ENCODE measurements at places on chromosomes 2 and 18.

DNA sequence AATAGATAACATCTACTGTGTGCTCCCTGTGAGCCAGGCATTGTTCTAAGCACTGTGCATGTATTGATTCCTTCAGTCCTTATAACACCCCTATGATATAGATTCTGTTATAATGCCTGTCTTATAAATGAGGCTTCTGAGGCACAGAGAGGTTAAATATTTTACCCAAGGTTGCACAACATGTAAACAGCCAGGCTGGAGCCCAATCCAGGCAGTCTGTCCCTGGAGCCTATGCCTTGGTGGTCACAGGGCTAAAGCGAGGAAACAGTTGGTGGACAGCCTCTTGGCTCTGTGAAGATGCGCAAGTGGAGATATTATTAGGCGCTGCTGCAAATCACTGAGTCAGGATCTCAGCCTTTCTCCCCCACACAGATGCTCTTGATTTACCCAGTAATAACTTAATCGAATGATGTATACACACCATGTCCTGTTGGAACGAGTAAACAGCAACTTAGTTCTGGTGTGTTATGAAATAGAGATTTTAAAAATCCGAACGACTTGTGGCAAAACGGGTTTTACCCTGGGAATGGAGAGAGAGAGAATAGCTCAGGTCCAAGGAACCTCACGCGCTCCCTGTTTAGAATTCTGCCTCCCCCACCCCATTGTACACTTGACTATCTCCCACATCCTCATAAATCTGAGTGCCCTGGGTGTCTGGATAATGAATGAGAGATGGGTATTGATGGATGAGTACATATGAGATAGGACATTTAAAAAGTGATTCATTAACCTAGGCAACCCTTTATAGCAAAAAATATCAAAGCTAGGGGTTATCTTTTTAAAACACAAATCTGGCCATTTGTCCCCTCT is 231.9 kb downstream of the BCL2 start:
- no peak for DNase-seq

DNA sequence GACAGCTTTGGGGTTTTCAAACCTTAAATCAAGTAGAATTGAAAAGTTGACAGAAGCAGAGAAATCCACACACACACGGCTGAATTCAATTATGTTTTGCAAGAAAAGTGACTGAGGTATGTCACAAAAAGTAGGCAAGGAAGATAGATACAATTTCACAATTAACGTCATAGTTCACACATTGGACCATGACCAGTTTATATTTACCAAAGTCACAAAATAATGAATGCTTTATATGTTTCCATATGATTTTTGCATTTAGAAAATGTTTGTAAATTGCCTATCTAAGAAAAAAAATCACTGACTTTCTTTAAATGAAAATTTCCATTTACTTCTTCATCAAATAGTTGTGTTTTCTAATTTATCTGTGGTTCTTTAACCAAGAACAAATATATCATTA is 29.4 kb upstream of the ZNF516 start:
- DNase-seq, result no peak

DNA sequence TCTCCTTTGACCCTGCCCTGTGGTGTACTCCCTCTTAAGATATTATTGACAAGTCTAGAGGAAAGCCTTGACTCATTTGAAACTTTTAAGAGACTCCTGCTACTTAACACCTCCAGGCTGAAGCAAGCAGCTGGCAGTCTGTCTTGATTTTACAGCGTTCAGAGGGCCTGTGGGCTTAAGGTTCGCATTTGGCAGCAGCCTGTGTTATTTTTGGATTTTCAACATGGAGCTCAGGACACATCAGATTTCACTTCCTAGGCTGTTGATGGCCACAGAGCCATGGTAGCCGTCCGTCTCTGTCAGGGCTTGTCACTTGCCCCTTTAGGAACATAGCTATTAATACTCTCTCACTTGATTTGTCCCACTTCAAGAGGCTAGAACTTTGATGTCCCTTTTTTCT is 73.6 kb downstream of the VWA3B start:
- DNase-seq, result no peak

- peak; percentile 23 for DNase-seq
Measured at GRCh38 chr2:73176205-73176880, 26.0 kb upstream of the NOTO start.

- no peak for DNase-seq
Measured at GRCh38 chr18:12420821-12421421, 13.2 kb downstream of the PRELID3A start.

DNA sequence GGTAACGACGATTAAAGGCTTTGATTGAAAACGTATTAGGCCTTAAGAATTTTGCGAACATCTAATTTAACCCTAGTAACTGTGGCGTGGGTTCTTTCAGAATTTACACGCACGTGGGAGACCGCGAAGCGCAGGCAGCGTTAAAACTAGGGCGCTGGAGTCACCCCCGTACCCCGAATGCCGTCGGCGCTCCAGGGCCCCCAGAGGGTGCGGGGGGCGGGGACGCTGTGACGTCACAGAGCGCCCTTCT is 673 bp upstream of the SMCHD1 start:
- DNase-seq, result peak; percentile 76

DNA sequence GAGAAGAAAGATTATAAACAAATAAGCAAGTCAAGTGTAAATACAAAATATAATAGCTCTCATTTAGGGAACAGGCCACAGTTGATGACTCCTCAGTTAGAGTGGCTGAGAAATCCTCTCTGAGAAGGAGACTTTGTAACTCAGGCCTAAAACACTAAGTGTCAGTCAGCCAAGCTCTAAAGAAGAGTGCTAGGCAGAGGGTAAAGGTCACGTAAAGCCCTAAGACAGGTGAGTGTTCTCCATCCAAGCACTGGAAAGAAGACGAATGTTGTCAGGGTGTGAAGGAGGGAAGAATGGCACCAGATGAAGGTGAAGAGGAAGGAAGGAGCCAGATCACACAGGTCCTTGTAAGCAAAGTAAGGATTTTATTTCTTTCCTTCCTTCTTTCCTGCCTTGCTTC is 24.3 kb downstream of the ERMN start:
- DNase-seq, result no peak

GRCh38 chr2:12048550-12048949 is 302.1 kb downstream of the LPIN1 start:
- DNase-seq, result no peak

DNA sequence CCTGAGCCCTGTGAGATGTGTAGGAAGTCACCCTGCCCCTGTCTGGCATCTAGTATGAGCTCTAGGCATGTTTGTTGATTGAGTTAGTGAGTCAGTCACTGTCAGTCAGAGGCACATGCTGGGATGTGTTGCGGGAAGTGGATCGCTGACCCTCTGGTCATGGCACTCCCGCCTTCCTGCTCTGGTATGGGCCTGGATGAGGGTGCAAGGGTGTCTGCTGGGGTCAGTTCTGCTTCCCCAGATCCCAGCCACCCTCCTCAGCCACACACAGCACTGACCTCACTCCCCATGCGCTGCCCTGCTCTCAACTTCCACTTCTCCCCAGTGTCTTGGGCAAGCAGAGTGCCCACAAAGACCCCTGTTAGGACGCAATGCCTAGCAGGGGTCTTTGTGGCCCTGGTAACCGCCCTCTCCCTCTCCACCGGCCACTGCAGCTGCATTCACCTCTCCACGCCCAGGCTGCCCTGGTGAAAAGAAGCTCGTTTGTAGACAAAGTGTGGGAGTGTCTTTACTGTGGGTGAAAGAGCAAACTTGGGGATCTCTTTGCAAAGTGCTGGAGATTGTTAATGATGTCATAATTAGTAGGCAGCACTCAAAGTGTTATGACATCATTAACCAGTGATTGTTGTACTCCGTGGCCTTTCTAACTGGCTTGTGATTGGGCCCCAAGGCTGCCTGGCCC is 252.1 kb downstream of the LDLRAD4 start:
- no peak for DNase-seq

- DNase-seq, result no peak
Measured at GRCh38 chr2:88121678-88122077, 6.2 kb downstream of the FABP1 start.

GRCh38 chr2:121400201-121400600 is 115.2 kb upstream of the TFCP2L1 start:
- no peak for DNase-seq

DNA sequence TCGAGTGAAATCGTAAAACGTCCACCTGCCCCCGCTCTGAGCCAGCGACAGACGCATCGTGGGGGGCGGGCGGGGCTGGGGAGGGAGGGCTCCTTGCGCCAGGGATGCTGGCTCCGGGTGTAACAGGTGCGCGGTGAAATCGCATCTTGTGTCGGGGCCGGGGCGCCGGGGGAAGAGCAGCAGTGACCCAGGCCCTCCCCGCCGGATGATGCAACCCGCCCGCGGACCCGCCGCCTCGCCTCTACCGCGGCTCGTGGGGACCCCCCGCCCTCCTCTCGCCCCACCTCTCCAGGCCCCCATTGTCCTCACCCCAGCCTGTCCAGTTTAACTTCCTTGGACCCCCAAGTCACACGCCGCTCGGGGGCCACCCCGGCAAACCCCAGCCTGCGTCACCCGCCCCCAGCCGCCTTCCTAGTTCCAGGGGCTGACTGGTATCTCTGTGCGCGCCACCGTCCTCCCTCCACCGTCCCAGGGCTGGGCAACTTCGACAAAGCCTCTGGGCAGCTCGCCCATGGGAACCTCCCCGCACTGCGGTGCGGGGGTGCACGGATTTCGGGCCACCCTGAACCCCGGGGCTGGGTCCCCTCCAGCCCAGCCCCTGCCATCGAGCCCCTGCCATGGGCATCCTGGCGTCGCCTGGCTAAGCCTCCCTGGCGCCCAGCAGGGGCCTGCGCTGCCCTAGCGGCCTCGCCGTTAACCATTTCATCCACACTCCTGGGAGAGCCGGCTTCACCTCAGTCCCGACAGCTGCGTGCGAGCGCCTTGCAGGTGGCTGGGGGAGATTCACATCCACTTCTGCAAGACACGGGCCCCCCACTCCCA is 799 bp upstream of the KIF1A start:
- peak; percentile 47 for DNase-seq

GRCh38 chr2:219736209-219736608 is 108.8 kb downstream of the SLC4A3 start:
- DNase-seq, result no peak

GRCh38 chr2:145569108-145569507 is 1049.2 kb upstream of the ZEB2 start:
- no peak for DNase-seq

GRCh38 chr2:102661846-102662245 is 42.5 kb downstream of the SLC9A2 start:
- DNase-seq, result no peak

GRCh38 chr2:52340171-52340570 is 1308.2 kb upstream of the NRXN1 start:
- DNase-seq, result no peak

GRCh38 chr2:188435115-188435514 is 143.4 kb downstream of the GULP1 start:
- DNase-seq, result no peak

GRCh38 chr2:17830053-17831034 is 14.1 kb downstream of the MSGN1 start:
- peak; percentile 62 for DNase-seq

- no peak for DNase-seq
Measured at GRCh38 chr2:148459377-148459778, 185.2 kb upstream of the EPC2 start.

DNA sequence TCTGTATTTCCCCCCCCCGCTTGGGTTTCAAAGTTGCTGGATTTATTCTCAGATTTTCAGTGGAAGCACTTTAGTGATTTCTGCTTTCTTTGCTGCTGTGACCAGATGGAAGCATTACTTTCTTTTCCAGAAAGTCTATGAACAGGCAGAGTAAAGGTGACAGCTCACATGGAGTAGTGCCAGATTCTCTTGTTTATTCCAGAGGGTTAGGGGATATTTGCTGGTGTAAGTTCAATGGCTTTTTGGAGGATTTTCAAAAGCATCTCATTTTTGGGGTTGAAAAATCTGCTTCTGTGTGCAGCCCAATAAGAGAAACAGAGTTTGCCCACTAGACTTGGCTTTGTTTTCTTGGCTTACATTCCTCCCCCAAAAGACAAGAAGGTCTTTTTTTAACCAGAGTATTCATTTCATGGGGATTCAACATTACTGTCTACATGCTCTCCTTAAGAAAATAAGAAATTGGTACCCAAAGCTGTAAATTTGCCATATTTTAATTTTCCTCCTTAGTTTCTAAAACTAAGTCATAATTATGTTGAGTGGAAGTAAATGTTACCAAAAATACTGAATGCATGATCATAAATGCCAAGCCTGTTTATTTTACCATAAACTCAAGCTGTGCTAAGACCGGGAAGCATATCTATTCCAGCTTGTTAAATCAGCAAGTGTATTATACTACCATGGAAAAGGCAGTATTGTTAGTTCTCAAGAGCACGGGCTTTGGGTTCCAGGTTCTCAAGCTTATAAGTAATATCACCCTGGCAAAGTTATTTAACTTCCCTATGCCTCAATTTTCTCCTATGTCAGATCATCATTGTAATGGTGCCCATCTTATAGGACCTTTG is 557.2 kb downstream of the CPS1 start:
- DNase-seq, result no peak

DNA sequence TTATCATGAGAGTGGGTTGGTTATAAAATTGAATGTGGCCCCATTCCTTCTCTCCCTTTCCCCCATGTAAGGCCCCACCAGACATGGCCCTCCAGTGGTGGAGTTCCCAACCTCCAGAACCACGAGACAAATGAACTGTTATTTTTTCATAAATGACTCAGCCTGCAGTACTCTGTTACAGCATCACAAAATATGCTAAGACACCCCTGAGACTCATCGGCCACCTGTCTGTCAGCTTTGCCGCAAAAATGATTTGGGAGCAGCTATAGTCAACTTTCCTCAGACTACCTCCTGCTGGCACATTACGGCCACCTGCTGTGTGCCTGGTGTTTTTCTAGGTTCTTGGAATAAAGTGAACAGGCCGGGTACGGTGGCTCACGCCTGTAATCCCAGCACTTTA is 21.4 kb upstream of the C1QL2 start:
- DNase-seq, result no peak

DNA sequence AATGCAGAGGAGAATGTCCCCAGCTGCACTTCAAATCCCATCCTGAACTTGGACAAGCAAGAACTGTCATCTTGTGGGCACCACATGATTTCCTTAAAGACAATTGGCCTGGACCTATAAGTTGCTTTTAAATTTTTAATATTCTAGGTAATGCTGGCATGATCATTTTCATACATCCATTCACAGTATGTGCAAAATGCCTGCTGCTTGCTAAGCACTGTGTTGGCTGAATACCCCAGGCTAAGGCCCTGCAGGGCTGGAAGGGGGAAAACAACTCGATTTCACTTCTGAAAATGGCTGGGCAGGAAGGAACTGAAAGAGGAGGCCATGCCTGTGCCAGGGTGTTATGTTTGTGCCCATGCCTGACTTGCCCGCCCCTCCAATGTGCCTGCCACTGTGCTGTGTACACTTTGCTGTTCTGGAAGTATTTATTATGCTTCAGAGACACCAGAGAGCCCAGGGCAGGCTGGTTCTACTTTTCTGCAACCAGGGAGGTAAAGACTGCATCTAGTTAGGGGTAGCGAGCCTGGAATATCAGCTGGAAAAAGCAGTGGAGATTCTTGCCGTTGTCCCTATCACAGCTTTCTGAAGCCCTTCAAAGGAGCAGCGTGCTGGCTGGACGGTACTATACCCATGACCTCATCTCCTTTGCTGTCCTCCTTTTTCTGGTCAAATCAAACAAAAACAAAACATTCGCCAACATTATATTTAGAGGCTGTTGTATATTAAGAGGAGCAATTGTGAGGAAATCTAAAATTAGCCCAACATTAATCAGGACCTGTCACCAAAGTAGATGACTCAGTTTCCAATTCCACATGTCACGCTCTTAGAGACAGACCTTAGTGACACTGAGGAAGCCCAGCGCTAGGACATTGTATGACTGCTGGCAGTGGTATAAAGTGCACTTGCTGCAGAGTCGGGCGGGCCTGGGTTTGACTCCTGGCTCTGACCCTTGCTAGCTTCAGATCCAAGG is 158.1 kb downstream of the DDX1 start:
- no peak for DNase-seq
